ENCODE measurements at places on chromosomes 7 and 10.

DNA sequence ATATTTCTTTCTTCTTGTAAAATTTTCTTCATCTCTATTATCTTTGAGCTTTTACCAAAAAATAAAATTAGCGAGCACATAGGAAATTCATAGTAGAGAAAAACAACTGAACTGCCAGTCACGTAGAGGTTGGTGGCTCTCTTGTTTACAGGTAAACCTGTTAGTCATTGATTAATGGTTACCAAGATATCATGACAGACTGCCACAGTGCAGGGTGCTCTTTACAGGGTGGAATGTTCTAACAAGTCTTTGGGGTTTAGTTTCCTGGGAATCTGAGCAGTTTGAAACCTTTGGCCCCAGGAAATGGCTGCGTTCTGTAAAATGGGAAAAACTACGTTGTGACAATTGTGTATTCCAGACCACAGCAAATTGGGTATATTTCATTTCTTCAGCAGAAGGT is 407.3 kb upstream of the ADARB2 start:
- no peak for DNase-seq

DNA sequence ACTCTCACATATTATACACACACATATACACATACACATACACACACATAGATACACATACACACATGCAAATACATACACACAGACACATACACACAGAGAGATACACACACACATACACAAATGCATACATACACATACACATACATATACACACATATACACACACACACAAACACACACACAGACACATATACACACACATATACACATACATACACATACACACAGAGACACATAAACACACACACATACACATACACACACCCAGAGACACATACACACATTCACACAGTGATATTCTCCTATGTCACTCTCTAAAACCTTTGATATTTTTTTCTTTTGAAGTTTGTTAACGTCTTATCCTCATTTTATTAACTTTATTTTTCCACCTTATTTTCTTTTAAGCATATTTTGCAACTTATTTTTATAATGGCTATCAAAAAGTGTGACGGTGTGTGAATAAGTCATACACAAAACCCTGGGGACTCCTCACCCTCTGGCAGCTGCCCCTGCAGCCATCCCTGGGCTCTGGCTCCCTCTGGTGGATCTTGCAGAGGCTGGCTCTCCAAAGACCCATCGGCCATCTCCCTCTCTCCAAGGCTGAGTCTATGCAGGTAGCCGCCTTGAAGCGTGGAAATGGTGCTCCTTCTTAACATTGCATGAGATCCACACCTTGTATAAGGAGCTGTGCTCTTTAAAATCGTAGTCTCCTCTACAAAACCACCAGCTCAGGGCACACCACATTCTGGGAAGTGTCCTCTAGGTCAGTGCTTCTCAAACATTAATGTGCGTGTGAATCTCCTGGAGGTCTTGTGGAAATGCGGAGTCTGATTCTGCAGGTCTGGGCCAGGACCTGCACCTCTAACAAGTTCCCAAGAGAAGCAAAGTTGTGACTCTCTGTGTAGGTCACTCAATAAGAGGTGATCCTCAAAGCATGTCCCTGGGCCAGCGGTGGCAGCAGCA is 4.1 kb upstream of the C10orf120 start:
- DNase-seq, result no peak

DNA sequence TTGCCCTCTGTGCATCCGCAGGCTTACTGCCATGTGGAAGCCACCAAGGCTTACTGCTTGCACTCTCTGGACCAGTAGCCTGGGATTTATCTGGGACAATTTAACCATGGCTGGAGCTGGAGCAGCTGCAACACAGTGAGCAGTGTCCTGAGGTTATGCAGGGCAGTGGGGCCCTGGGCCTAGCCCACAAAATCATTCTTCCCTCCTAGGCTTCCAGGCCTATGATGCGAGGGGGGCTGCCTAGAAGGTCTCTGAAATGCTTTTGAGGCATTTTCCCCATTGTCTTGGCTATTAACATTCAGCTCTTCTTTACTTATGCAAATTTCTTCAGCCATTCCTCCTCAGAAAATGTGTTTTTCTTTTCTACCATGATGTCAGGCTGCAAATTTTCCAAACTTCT is 313.6 kb upstream of the CDC14C start:
- DNase-seq, result no peak

DNA sequence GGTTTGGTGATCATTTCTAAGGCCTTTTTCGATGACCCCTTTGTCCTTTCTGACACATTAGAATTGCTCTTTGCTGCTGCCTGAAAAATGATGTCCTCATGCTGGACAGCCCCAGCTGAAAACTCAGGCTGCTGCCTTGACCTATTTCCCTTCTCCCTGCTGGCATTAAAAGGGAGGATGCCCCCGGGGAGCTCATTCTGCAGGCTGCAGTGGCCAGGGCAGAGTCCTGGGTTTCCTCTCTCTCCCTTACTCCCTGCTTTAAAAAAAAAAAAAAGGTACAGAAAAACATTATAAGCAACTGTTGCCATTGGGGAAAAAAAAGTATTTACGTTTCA is 35.4 kb downstream of the LRRC4 start:
- no peak for DNase-seq

GRCh38 chr7:12716134-12716681 is 28.8 kb downstream of the ARL4A start:
- DNase-seq, result no peak

DNA sequence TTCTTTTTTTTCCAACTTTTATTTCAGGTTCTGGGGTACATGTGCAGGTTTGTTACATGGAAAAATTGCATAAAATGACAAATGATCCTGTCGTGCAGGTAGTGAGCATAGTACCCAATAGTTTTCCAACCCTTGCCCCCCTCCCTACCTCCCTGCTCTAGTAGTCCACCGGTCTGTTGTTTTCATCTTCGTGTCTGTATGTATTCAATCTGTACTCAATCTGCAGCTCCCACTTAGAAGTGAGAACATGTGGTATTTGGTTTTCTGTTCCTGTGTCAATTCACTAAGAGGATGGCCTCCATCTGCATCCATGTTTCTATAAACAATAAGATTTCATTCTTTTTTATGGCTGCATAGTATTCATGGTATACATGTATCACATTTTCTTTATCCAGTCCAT is 151.3 kb downstream of the C1GALT1 start:
- no peak for DNase-seq
